ENCODE measurements at places on chromosomes 2 and 18. TPM values are rescaled to one million over a fixed set of nuclear protein-coding genes. Genes with fewer than 3 reads are reported as not detected.

GRCh38 chr18:33470216-33470615, 29.7 kb upstream of the CCDC178 start:
- DNase-seq, result no peak

DNA sequence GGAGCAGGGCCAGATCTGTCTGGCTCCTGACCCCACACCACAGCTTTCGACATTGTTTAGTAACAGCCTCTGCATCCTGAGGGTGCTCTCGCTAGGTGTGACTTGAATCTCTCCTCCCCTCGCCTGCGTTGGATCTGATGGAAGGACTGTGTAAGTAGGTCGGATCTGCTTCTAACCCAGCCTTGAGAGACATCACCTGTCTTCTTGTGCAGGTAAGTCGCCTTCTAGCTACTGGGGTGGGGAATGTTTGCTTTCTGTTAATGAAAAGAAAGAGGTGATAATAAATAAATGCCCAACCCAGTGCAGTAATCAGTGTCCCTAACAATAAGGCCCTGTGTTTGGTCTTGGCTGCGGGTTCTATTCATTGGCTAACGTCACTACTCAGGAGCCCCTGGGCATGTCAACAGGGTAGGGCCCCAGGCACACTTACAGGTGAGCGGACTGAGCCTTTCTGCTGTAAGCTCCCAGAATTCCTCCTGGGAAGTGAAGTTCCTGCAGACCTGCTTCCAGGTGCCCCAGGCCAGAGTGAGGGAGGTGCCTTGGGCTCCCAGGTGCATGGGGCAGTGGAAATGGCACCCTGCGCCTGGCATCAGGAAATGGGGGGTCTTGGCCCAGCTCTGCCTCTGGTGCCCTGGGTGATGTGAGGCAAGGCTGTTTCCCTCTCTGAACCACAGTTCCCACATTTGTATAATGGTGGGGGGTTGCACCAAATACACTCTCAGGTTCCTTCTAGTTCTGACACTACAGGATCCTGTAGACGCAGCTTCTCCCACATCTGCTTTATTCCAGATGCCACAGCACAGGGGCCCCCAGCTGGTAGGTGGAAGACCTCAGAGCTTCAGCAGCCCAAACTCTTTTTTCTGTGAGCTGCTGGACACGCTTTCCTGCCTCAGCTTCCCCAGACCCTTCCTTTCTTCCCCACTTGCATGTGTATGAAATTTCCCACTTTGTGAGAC, 11.2 kb upstream of the FOSL2 start:
- DNase-seq, result no peak

- DNase-seq, result no peak
These were observed 21.6 kb downstream of the KCNG2 start for GRCh38 chr18:79819064-79819967.

GRCh38 chr2:58539973-58540372, 298.8 kb upstream of the FANCL start:
- no peak for DNase-seq

DNA sequence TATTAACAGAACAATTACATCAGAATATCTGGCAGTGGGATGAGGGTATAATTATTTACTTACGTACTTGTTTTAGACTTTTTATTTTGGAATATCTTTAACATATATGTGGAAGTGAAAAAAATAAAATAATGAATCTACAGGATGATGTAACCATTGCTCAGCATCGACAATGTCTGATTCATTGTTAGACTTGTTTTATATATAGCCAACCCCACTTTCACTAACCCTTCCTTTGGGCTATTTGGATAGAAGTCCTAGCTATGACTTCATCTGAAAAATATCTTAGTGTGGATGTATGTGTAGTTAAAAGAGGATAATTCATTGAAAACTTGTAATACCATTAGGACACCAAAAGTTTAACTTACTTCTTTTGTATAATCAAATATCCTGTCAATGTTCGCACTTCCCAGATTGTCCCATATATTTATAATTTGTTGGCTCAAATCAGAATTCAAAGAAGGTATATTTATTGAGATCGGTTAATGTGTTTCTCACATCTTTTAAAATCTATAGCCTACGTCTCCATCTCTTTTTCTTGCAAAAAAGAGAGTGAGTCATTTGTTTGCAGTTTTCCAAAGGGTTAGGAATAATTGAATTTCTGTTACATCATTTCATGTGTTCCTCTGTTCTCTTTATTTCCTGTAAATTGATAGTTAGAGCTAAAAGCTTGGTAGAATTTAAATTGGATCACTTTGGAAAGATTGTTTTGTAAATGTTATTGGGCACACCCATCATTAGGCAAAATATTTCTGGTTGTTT, 506.1 kb upstream of the FAM98A start:
- no peak for DNase-seq

- DNase-seq, result no peak
These were observed 18.3 kb downstream of the ZEB2 start for GRCh38 chr2:144501627-144502026.

DNA sequence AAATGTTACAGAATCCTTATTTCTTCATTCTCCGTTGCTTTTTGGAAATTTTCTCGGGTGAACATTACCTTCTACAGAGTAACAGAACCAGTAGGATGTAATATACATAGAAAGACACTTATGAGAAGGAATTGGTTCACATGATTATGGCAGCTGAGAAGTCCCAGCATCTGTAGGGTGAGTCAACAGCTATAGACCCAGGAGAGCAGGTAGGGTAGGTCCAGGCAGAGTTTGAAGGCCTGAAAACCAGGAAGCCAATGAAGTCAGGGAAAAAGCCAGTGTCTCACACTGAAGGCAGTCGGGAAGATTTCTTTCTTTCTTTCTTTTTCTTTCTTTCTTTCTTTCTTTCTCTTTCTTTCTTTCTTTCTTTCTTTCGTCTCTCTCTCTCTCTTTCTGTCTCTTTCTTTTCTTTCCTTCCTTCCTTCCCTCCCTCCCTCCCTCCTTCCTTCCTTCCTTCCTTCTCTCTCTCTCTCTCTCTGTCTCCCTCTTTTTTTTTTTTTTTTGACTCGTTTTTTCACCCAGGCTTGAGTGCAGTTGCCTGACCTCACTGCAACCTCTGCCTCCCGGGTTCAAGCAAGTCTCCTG, 15.1 kb upstream of the YES1 start:
- no peak for DNase-seq

GRCh38 chr2:198186257-198186656, 381.9 kb downstream of the PLCL1 start:
- no peak for DNase-seq

DNA sequence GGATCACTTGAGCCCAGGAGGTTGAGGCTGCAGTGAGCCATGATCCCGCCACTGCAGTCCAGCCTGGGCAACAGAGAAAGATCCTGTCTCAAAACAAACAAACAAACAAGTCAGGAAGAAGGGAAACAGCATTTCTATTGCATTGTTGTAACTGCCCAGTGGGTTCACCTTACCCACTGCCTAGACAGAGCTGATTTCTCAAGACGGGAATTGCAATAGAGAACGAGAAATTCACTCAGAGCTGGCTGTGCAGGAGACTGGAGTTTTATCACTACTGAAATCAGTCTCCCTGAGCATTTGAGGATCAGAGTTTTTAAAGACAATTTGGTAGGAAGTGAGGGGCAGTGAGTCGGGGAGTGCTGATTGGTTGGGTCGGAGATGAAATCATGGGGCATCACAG, 24.2 kb upstream of the RTTN start:
- DNase-seq, result no peak

- no peak for DNase-seq
These were observed 207.9 kb upstream of the FIGN start for GRCh38 chr2:163943403-163944346.

- no peak for DNase-seq
These were observed 123.0 kb upstream of the CCDC150 start for GRCh38 chr2:196516564-196516963.

- DNase-seq, result no peak
These were observed 328.7 kb downstream of the CYRIA start for GRCh38 chr2:16336916-16337315.

DNA sequence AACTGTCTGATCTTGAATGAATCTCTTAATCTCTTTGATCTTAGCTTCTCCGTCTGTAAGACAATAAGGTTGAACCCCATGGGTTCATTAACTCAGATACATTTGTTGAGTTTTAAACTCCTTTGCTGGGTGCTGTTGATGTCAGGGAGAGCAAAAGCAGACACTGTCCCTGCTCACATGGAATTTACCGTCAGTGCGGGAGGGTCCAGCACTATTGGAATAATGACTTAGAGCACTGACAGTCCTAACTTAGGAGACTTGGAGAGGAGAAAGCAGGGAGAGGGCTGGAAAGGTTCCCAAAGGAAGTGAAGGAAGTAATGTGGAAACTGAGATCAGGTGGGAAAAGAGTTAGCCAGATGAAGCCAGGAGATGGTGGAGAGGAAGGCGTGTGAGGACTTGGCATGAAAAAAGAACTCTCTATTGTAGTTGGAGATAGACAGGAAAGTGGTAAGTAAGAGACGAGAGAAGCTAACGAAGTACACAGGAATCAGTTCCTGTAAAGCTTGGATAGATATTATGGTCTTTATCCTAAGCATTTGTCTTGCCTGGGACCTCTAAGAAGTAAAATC, 141.4 kb upstream of the SERTAD2 start:
- DNase-seq, result no peak

- peak; percentile 18 for DNase-seq
These were observed 47.5 kb downstream of the ZNF638 start for GRCh38 chr2:71379086-71379485.

DNA sequence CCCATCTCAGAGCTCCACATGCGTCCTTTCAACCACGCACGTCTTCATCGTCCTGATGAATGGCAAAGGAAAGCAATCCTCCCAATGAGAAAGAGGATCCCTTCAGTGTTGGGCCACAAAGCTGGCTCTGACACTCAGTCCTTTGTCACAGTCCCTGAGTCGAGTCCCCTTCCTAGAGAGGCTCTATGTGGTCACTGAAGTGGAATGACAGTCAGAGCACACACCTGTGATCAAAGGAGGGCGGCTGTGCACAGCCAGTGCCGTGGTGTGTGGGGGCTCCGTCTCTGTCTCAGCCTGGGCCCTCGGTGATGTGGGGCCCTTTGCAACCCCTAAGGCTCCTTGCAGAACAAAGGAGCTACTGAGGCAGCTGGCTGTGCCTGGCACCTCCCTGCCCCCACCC, 157.3 kb upstream of the APCDD1 start:
- DNase-seq, result no peak

GRCh38 chr2:134954065-134954464, 35.4 kb downstream of the CCNT2 start:
- no peak for DNase-seq

GRCh38 chr2:86603905-86604304, 19.8 kb downstream of the RNF103 start:
- no peak for DNase-seq

- DNase-seq, result peak; percentile 93
These were observed at the start of gene SEH1L for GRCh38 chr18:12947285-12948049. Gene SEH1L, plus strand, starts transcription at chr18:12948011. Its CDS starts 111 bp downstream, at chr18:12948122.

DNA sequence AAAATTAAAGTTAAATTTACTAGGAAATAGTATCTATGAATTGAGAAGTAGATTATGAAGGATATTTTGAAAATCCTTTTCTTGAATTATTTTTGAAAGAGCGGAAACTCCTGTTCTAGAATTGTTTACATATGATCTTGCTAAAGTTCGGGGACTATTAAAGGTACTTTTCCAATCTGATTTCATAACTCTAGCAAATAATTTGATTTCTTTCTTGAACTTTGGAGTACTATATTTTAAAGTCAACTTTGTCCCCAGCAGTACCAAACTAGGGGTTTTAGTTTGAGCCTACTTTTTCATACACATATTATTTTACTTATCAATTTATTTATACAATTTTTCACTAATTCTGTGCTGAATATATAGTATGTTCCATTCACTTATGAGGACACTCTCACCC, 364.7 kb downstream of the FSIP2 start:
- DNase-seq, result no peak

- no peak for DNase-seq
These were observed 62.3 kb downstream of the USP37 start for GRCh38 chr2:218505754-218506371.

GRCh38 chr2:111982822-111983221, 72.2 kb upstream of the TMEM87B start:
- no peak for DNase-seq

DNA sequence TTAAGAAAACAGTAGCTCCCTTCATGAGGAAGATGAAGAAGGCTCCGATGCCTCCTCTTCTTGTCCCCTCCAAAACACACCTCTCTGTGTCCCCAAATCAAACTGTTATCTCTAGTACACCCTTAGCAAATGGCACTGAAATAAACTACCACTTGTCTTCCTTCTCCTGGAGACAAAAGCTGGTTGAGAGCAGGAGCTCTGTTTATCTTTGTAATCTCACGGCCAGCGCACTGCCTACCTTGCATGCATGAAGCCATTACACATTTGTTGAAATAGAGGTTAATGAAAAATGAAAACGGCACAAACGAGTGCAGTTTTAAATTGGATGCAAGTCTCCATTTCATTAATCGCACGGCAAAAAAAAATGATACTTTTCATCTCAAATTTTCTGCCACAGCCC, 113.7 kb downstream of the EPB41L3 start:
- DNase-seq, result no peak

GRCh38 chr2:63977904-63978303, 41.3 kb downstream of the VPS54 start:
- DNase-seq, result no peak

Gene POMC
- not detected for total RNA-seq

Gene KIAA2012
- total RNA-seq, result not detected

Gene RND3
- 15.0 TPM for total RNA-seq

Gene IL1A
- 0.10 TPM for total RNA-seq

Gene RAB6C
- not detected for total RNA-seq

Gene IL1F10
- not detected for total RNA-seq

Gene PSTPIP2
- total RNA-seq, result 20.0 TPM

Gene LYG2
- total RNA-seq, result 0.27 TPM

Gene GKN2
- total RNA-seq, result not detected

Gene DRC1
- total RNA-seq, result not detected

Gene DPY30
- 79.5 TPM for total RNA-seq
